Coronary artery (tissue), 2 donors: ENCODE measurements at places on chromosomes 16 and 17.

DNA sequence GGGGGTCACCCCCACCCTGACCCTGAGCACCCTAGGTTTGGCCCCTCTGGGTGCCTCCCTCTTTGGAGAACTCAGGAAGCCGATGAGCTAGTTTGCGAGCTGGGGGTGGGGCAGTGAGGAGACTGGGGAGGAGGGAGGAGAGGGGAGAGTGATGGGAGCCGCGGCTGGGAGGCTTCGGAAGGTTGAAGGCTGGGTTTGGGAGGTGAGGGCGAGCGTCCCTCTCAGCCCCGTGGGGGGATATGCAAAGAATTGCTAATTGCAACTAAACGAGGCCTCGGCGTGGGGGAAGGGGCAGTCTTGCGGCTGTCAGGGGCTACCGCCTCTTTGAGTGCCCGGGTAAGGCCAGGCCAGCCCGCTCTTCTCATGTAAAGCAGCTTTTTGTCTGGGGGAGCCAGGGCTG is 17.6 kb upstream of the FZD2 start:
- DNase-seq = no peak

GRCh38 chr16:65672960-65673359 is 551.1 kb upstream of the CDH11 start:
- DNase-seq = no peak

- no peak for DNase-seq
These were observed 347.3 kb upstream of the CDH11 start for GRCh38 chr16:65469116-65469515.

GRCh38 chr17:56933868-56934267 is 20.0 kb upstream of the TRIM25 start:
- DNase-seq = no peak

- no peak for DNase-seq
These were observed 1.3 kb downstream of the PEMT start for GRCh38 chr17:17590141-17590751.

DNA sequence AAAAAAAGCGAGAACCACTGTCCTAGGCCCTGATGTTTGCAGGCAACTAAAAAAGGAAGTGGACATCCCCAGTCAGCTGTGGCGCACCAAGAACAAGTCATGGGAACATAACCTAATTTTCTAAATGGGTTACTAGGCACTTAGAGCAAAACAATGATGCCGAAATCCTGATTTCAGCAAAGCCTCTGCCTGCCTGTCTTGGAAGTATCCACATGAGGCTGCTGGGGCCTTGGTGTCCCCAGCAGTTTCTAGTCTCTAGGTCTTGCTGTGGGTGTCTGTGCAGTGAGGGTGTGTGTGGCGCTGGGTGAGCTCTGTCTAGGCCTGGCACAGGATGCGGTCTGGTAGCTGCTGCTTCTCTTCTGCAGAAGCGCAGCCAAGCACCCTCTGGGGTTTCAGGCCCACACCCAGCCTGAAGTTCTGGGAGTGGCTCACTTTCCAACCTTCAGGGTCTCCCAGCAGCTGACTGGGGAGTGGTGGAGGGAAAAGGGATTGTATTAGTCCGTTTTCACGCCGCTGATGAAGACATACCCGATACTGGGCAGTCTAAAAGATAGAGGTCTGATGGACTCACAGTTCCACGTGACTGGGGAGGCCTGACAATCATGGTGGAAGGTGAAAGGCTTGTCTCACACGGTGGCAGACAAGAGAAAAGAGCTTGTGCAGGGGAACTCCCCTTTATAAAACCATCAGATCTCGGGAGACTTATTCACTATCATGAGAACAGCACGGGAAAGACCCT is 21.1 kb downstream of the STH start:
- no peak for DNase-seq

DNA sequence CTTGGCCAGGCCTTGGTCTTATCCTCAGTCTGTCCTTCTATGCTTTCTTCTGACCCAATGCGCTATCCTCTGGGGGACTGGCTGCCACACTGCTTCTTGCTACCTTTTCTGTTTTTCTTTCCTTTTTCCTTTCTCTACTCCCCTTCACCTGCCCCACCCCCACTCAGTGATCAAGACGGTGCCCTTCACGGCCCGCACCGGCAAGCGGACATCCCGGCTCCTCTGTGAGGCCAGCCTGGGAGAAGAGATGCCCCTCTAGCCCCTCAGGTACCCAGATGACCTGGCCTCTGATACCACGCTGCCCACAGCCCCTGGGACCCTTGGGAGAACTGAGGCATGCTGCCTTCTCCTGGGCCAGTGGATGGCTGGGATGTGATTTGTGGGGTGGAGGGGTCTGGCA is 15.6 kb downstream of the SPATA32 start:
- DNase-seq = no peak
